ENCODE measurements at places on chromosomes 3 and 15.

- DNase-seq, result no peak
Measured at GRCh38 chr3:30232142-30232541, 374.3 kb upstream of the TGFBR2 start.

DNA sequence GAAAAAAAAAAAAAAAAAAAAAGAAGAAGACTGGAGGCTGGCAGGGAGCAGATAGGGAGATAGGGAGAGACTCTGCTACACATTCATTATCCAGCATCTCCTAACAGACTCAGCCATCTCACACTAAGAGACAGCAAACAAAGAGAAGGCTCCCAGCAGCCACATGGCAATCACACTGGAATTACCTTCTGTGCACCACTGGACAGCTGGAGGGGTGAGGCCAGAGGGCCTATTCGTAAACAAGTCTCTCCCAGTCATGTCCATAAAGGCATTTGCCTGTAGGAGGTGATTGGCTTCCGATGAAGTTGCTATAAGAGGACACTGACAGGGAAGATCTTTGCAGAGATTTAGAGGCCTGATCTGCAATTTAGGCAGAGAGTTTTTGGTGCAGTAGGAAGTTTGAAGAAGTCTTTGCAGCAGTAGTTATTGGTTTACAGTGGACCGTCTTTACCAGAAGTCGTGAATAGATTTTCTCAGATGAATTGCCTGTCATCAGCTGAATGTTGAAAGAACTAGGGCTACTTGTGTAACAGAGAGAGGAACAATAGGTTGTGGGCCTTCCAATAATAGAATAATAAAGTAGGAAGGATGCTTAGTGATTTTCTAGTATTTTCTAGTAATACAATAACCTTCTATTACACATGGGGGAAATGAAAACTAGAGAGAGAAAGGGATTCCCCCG lies 89.7 kb downstream of the TP63 start:
- no peak for DNase-seq

DNA sequence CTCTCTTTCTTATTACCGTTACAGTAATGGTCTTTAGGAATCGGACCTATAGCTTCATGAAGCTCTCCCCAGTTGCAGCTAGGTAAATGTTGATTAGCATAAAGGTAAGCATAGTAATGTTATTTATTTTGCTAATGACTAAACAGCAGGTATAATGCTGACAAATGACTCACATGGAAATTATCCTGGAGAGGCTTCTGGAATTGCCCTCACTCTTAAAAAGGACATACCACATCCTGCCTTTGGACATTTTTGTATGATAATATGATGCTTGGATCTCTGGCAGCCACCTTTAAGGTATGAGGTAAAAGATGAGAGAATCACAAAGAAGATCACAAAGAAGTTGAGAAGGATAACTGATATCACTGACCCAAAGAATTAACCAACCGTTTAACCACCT lies 238.6 kb downstream of the CHL1 start:
- DNase-seq, result no peak

DNA sequence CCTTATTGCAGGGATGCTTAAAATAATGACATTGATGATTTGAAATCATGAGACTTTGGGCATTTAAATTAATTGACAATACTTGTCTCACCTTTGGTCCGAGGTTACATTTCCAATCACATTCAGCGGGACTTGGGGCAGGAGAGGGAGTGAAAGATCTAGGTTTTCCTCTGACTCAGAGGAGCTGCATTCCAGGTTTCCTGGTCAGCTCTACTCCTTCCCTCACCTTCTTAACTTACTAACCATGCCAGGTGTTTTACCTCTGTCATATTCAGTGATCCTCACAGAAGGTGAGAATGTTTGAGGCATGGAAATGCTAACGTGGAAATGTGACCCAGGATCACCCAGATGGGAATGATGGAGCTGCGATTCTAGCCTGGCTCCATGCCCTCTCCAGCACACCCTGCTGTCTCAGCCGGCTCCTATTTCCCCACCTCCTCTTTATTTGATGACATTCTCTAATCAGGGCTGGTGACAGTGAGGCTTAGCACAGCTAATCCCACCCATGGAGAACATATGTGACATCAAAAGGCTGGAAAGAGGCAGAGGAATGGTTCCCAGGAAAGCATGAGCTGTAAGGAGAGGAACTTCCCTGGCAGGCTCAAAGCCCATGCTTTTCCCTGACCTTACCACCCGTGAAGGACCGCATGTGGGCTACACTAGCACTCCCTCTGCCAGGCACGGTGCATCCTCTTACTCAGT lies 38.7 kb downstream of the THSD4 start:
- DNase-seq, result no peak

- peak; percentile 59 for DNase-seq
Measured at GRCh38 chr15:88258093-88258641, 1.6 kb upstream of the NTRK3 start.
